Activated CD4-positive, CD25-positive, alpha-beta regulatory T cell treated with anti-CD3 and anti-CD28 coated beads, Interleukin-2, amount 50 U/mL, for 72 hours (primary cell): ENCODE measurements at places on chromosomes 13 and 19.

- no peak for DNase-seq
Measured at GRCh38 chr13:109897988-109898624, 111.7 kb upstream of the IRS2 start.

DNA sequence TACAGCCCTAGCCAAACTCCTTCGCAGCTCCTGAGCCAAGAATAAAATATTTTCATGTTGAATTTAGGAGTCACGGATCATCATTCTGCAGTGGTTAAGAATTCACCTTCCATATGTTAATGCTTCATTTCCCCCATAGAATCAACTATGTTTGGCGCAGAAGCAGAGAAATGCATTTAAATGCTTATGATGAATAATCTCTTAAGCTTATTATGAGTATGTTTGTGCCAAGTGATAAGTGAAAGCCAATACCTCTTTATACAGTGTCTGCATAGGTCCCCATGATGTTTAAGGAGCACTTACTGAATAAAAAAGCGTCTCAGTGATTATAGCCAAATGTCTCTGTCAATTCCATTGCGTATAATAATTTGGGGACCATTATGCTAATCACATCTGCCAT, 32.7 kb upstream of the POMP start:
- no peak for DNase-seq

GRCh38 chr13:112179995-112180394, 113.0 kb downstream of the SOX1 start:
- no peak for DNase-seq

DNA sequence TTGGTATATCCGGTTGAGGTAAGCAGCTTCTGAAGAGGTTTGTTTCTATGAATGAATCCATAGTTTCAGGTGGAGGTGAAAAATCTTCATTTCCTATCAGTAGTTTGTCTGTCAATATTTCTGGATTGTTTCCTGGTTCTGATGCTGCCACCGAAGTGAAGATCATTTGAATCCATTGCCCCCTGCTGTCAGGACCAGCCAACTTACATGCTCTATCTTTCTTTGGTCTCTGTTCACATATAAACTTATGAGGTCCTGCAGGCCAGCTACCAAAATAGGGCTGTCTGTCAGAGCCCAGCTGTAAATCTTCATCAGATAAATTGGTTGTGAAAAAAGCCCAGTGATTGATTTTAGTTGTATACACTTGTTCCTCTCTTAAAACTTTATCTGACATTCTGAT, 15.2 kb upstream of the N4BP2L1 start:
- no peak for DNase-seq

- no peak for DNase-seq
Measured at GRCh38 chr19:45071969-45072790, 4.1 kb downstream of the ZNF296 start.

DNA sequence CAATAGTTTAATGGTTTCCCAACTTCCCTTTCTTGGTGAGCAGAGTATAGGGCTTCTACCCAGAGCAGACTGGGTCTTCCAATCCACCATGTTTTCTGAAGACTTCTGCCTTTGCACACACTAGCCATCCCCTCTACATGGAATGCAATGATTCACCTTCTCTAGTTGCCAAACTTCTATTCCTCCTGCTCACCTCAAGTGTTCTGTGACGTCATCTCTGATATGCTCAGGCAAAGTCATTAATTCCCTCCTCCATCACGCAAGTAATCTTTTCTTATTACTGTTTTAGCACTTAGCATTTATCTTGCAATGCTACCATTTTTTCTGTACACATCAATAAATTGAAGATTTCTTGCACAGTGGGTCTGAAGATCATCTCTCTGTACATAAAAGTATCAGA, 174.2 kb downstream of the RBM26 start:
- no peak for DNase-seq

- no peak for DNase-seq
Measured at GRCh38 chr19:54928299-54928698, 19.0 kb downstream of the NLRP7 start.

- no peak for DNase-seq
Measured at GRCh38 chr13:68261105-68261504, 1031.0 kb upstream of the PCDH9 start.

- DNase-seq = no peak
Measured at GRCh38 chr19:10361569-10362011, 18.8 kb downstream of the TYK2 start.

GRCh38 chr13:112997188-112998130, 28.4 kb downstream of the MCF2L start:
- DNase-seq = no peak

- DNase-seq = peak; percentile 17
Measured at GRCh38 chr13:113124211-113124970, 1.8 kb downstream of the F10 start.

- no peak for DNase-seq
Measured at GRCh38 chr13:67736646-67737420, 506.7 kb upstream of the PCDH9 start.

- no peak for DNase-seq
Measured at GRCh38 chr13:22077205-22077683, 406.4 kb downstream of the FGF9 start.

DNA sequence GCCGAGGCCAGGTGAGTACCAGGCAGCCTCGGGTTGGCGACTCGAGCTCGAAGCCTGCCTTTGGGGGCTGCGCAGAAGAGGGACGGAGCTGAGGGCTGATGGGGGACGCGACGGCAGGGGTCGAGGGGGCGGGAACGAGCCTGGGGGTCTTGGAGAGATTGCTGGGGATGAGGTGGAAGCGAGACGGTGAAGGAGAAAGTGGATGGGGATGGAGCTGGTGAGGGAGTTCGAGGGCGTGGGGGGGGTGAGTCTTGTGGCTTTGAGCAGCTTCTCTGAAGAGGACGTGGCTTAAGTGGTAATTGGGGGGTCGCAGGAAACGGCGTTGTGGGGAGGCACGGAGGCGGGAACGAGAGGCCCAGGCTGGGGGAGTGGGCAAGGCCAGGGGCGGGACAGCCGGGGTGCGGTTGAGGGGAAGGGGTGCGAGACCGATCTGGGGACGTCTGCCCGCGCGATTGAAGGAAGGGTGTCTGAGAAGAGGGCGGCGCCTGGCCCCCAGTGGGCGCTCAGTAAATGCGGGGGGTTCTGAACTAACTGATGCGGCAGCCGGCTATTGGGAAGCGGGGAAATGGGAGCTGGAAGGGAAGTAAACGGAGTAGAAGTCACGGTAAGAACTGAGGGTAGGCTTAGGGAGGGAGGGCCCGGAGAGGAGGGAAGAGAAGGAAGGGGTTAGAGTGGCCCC, 426 bp downstream of the MYO9B start:
- DNase-seq = peak; percentile 58

- DNase-seq = no peak
Measured at GRCh38 chr19:13794398-13794756, 866 bp upstream of the ZSWIM4 start.

DNA sequence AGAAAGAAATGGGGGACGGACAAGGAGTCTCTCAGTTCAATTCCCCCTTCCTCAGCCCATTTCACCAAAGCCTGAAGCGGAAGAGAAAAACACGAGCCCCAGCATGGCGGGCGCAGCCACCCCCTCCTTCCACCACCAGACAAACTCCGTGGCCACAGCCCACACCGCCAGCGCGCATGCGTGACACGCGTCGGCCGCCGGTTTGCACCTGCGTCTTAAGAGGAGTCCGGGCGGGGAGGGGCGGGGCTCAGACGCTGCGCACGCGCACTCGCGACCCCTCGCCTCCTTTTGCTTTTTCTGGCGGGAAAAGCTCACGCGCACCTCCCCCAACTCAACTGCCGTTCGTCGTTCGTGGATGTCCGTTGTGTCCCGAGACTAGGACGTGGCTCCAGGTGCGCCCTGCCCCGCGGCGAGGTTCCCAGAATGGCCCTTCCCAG, at the start of gene KASH5:
Gene KASH5 (plus strand): TSS at position 314 of the 437 bp plus-strand sequence. CDS start 2,635 bp downstream, outside the sequence.
- peak; percentile 85 for DNase-seq

DNA sequence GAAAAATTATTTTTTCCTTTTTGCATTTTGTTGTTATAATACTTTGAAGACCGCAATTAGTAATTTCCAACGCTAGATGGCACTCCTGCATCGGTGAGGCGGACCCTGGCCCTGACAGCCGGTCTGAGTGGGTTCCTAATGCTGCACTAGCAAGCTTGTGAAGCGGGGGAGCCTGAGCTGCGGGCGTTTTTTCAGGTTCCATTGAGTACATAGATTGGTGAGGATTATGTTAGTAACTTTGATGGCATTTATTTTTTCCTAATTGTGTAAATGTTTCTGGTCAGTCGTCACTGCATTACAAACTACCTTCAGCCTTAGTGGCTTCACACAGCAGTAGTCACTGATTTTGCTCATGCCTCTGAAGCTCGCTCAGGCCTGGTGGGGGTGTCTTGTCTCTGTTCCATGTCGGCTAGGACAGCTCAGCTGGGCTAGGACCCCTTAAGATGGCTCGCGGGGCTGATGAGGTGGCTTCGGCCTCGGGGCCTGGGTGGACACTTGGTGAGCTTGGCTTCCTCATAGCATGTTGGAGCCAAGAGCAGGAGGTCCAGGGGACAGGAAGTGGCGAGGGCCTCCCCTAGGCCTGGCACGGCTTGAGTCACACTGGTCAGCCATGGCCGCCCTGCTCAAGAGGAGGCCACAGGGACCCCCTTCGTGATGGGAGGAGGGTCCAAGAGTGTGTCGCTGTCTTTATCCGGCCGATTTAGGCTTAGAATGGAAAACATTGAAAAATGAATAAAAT, 25.0 kb downstream of the ERCC5 start:
- no peak for DNase-seq

- DNase-seq = no peak
Measured at GRCh38 chr19:41844601-41845000, at the start of gene LYPD4. Gene LYPD4 (minus strand): TSS chr19:41844683. CDS start chr19:41839285, 5,398 bp downstream.

- no peak for DNase-seq
Measured at GRCh38 chr13:49499889-49500660, 4.3 kb downstream of the PHF11 start.

- DNase-seq = no peak
Measured at GRCh38 chr13:46615888-46616531, 63.0 kb downstream of the LRCH1 start.

DNA sequence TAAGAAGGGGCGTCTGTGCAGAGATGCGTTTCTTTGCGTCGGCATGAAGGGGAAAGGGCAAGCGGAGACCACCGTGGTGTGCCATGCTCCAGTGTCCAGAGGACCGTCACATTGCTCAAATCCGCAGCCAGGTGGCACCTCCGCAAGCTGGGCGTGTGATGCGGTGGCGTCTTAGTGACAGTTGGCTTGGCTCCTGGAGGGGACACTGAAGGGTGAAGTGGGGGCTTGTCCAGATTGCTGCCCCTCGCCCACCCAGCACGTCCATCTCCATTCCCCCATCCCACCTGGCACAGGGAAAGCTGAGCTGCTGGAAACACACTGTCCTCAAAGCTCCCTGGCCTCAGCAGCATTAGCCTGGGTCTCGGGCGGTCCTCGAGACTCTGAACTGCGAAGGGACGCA, 135.3 kb downstream of the SOX1 start:
- no peak for DNase-seq

- DNase-seq = no peak
Measured at GRCh38 chr13:32086791-32087441, 55.3 kb downstream of the FRY start.

GRCh38 chr13:113936166-113936965, 37.5 kb downstream of the C13orf46 start:
- no peak for DNase-seq

DNA sequence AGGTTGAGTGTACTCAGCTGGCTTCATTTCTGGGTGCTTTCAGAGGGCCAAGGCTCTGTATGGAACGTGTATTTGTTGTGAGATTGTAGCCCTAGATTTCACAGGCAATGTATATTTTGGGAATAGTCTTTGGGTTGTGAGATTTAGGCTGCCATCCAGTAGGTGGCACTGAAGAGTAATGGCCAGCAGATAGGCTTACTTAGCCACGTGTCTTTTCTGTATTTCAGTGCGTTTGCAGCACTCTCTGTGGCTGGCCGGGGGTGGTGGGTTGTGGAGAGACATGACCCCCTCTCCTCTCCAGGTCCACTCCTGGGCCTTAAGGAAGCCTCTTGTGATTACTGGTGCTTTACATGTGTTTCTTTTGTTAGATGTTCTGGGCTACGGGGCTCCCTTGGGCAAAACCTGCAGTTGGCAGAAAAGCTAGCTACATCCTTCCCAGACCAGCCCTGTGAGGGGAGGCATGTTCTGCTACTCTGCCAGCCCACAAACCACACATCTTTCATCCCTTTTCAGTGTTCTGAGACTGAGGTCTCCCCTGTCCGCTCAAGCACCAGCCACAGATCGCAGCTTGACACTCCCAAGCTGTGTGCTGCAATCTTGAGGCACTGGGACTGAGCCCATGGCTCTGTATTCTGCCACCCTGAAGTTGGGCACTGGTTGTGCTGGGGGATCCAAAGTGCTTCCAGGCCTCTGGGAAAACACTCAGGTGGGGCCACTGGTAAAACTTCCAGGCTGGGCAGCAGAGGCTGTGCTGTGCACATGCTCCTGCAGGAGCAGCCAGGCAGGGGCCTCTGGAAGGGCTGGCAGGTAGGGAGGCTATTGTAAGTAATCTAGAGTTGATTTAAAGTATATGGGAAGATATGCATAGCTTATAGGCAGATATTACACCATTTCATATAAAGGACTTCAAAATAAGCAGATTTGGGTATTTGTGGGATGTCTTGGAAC, 1096.8 kb upstream of the PCDH20 start:
- DNase-seq = no peak

DNA sequence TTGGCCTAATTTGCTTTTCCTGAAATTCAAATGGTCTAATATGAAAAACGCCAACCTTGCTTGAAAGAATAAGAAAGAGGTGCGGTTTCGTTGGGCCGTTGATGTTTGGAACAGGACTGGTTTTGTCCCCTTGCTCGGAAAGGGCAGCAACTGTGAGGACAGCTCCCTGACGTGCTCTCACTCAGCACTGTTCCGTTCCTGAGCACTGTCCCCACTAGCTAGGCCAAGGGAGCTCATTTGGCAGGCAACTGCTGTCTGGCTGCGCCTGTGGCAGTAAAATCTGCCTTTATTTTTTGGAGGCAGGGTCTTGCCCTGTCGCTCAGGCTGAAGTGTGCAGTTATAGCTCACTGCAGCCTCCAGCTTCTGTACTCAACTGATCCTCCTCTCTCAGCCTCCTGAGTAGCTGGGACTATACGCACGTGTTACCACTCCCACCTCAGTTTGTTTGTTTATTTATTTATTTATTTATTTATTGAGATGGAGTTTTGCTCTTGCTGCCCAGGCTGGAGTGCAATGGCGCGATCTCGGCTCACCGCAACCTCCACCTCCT, 4.5 kb downstream of the LDLR start:
- no peak for DNase-seq

DNA sequence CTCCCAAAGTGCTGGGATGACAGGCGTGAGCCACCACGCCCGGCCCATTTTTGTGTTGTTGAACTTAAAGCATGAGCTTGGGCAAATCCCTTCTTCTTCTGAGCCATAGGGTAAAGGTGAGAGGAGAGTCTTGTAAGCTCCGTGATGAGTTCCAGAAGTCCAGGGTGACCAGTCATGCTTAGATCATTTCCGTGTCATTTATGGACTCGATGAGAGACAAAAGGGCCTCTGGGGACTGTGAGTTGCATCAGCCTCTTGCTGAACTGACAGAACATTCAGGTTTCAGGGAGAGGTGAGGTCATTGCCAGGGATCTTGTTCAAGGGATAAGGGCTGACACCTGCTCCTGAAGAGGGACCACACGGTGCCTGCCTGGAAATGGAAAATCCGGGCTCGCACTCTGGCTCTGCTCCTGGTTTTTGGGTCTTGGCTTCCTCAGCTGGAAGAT, 53.6 kb downstream of the GADD45B start:
- no peak for DNase-seq

- no peak for DNase-seq
Measured at GRCh38 chr13:105291987-105292386, 1243.5 kb downstream of the EFNB2 start.

- DNase-seq = no peak
Measured at GRCh38 chr13:110306340-110306959, 507 bp downstream of the COL4A1 start.

GRCh38 chr13:70816853-70817252, 708.6 kb upstream of the KLHL1 start:
- DNase-seq = no peak

- DNase-seq = no peak
Measured at GRCh38 chr13:62643799-62644524, 1228.3 kb upstream of the PCDH20 start.
